A549 treated with dexamethasone at 1 μM for 4 hours (cell line): ENCODE measurements at places on chromosomes 1 and 21. TPM values are rescaled to one million over a fixed set of nuclear protein-coding genes. Genes with fewer than 3 reads are reported as not detected.

The CA6 gene
- total RNA-seq = not detected in 5 replicates

The PPIAL4G gene
- not detected in 5 replicates for total RNA-seq

The TGFBR3 gene
- 6.7 to 9.8 TPM (median 7.9 TPM) in 5 replicates for total RNA-seq

The CAPZA1 gene
- total RNA-seq = 63.7 to 74.5 TPM (median 66.5 TPM) in 5 replicates

The RBP7 gene
- total RNA-seq = 4.5 to 6.1 TPM (median 5.4 TPM) in 5 replicates

The DCDC2B gene
- total RNA-seq = not detected in 5 replicates

The MAP3K7CL gene
- total RNA-seq = 1.4 to 1.9 TPM (median 1.8 TPM) in 5 replicates

The OR14K1 gene
- not detected in 5 replicates for total RNA-seq

The AQP10 gene
- not detected in 5 replicates for total RNA-seq

The LMX1A gene
- total RNA-seq = 0.05 TPM in 1 of 5 replicates, not detected in the others

The KCNJ9 gene
- not detected in 5 replicates for total RNA-seq

The CFAP126 gene
- 0.16 to 0.29 TPM (median 0.24 TPM) in 4 of 5 replicates, not detected in the other for total RNA-seq

The SLC66A1 gene
- 15.8 to 22.6 TPM (median 21.1 TPM) in 5 replicates for total RNA-seq

The KCNN3 gene
- 0.02 to 0.11 TPM (median 0.05 TPM) in 5 replicates for total RNA-seq

The F13B gene
- total RNA-seq = 0.05 to 0.11 TPM (median 0.06 TPM) in 4 of 5 replicates, not detected in the other

The BARHL2 gene
- not detected in 5 replicates for total RNA-seq

The LORICRIN gene
- total RNA-seq = not detected in 5 replicates

The ERRFI1 gene
- total RNA-seq = 194 to 239 TPM (median 225 TPM) in 5 replicates

The OR10Z1 gene
- total RNA-seq = not detected in 5 replicates

The IVL gene
- 0.05 to 0.12 TPM (median 0.09 TPM) in 5 replicates for total RNA-seq

The GPR3 gene
- 1.3 to 1.8 TPM (median 1.6 TPM) in 5 replicates for total RNA-seq

The CFHR1 gene
- 0.17 to 0.19 TPM (median 0.18 TPM) in 5 replicates for total RNA-seq

The CRYAA gene
- 0.07 to 0.18 TPM in 2 of 5 replicates, not detected in the others for total RNA-seq
